ENCODE measurements at places on chromosomes 11 and 22.

DNA sequence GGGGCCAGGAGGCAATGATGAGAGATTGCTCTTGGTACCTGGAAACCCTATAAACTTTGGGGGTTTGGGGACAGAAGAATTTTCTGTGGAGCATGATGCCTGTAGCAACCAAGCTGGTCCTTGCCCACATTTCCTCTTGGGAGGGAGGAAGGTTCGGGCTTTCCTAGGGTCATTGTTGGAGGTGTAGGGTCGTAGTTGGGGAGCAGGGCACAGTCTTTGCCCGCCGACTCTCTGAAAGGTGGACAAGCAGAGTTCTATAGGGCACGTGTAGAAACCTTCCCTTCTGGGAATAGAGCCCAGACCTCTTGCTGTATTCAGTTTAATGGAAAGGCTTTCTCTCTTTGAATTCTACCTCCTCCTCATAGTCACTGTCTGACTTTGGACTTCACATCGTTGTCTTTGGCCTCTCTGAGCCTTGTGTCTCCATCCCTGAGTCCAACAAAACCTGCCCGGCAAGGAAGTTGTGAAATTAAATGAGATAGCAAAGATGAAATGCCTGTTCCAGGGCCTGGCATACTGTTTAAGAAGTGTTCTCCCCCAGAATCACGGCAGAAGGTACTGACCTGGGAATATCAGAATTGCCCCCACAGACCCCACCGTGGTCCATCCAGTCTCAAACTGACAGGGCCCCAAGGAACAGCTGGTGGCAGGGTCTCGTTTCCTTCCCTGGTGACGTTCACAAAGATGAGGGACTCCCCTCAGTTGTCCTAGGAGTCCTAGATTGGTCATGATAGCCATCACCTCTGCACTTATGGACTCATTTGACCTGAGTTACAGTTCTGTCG, 1.6 kb downstream of the PRDM11 start:
- DNase-seq: no peak

- DNase-seq: no peak
Measured at GRCh38 chr22:49080631-49081030, 747.0 kb downstream of the BRD1 start.

- DNase-seq: no peak
Measured at GRCh38 chr11:59818572-59818971, 8.0 kb upstream of the MRPL16 start.

GRCh38 chr11:64185693-64186491, at the start of gene STIP1:
Gene STIP1, plus strand, starts transcription at chr11:64186171. Its CDS starts 91 bp downstream, at chr11:64186262.
- peak; percentile 100 for DNase-seq

GRCh38 chr22:21731503-21731902, 4.1 kb downstream of the YPEL1 start:
- DNase-seq: no peak

DNA sequence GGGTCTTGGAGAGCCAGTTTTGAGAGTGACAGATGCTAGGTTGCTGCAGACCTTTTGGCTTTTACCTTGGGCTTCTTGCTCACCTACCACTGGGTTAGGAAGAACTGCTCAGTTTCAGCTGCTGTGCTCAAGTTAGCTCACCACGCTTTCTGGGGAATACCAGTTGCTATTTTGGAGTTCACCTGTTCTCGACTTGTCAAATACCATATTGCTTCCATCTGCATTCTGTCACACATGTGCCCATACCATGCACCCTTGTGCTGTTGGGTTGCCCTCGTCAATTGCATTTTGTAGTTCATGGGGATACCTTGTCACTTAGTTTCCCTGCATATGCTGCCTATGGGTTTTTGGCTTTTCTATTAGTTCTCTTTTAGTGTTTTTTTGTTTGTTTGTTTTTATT, 23.0 kb upstream of the BARX2 start:
- DNase-seq: no peak

GRCh38 chr11:3155216-3155615, 9.9 kb downstream of the OSBPL5 start:
- DNase-seq: no peak

DNA sequence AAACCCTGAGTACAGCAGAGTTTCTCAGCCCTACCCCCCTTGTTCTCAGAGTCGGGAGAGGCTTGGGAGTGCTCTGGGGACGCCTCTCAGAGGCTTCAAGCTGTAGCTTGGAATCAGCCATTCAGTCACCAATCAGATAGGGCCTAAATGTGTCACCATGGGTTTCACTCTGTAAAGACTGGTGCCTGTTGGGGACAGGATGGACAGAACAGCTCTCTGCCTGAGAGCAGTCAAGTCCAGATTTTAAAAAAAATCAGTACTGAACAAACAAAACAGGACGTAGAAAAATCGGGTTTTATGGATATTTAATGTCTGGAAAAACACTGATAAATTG, 1.3 kb downstream of the FADD start:
- no peak for DNase-seq

- no peak for DNase-seq
Measured at GRCh38 chr22:26658671-26659478, 1.5 kb downstream of the MIAT start.

DNA sequence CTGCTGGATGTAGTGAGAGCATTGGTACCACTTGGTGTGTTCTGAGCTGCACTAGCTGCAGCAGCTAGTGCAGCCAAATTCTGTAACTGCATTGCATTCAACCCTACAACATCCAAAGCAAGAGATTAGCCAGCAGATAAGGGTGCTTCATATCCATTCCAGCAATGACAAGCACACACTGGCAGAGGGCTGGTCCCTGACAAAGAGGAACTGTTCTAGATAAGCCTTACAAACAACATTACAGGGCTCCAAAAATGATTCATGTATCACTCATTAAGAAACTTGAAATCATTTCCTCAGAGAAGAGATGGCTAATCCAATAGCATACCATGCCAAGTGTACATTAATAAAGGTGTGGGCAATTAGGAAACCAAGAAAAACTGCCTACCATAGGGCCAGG, 28.4 kb upstream of the RAPSN start:
- no peak for DNase-seq

DNA sequence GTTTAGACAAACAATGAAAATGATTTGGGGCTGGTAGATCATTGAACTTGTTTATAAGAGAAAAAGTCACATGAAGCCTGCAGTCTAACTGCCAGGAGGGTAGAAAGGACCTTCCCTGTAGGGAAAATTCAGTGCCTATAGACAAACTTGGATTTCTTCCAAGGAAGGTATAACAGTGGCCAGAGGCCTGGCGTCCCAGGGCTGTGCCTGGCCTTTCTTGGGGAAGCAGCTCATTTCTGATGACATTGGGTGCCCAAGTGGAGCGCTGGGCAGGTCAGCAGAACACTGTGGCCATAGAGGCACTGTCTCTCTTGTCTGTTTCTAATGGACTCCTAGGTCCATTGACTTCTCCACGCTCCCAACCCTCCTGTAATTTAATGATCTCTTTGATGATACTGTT, 6.6 kb upstream of the FXYD6 start:
- DNase-seq: no peak

GRCh38 chr11:122367809-122368231, 251.8 kb upstream of the BLID start:
- DNase-seq: no peak

DNA sequence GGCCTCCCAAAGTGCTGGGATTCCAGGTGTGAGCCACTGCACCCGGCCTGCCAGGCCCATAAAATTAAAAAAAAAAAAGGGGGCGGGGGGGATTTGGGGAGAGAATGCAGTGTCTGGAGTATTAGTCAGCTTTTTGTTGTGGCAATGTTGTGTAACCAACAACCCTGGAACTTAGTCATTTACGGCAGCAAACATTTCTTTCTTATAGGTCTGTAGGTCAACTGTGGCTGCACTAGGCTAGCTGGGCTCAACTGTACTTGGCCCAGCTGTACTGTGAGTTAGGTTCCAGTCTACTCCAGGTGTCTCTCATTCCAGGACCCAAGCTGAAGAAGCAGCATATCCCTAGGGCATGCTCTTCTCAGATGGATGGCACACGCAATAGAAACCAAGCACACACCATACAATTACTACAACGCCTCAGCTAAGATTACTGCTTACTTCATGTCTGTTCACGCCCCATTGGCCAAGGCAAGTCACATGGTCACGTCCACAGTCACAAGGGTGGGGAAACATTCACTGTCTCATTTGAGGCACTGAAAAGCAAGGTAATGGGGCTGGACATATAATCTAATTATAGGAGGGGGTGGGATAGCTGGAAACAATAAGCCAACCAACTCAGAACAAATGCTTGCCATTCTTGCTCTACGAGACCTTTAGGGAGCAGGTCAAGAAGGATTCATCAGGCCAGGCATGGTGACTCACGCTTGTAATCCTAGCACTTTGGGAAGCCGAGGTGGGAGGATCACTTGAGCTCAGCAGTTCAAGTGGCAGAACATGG, 10.4 kb upstream of the SPINDOC start:
- DNase-seq: no peak

GRCh38 chr11:80144897-80145594, 704.2 kb upstream of the TENM4 start:
- DNase-seq: no peak

- no peak for DNase-seq
Measured at GRCh38 chr22:50732681-50733080, 5.3 kb upstream of the ACR start.

DNA sequence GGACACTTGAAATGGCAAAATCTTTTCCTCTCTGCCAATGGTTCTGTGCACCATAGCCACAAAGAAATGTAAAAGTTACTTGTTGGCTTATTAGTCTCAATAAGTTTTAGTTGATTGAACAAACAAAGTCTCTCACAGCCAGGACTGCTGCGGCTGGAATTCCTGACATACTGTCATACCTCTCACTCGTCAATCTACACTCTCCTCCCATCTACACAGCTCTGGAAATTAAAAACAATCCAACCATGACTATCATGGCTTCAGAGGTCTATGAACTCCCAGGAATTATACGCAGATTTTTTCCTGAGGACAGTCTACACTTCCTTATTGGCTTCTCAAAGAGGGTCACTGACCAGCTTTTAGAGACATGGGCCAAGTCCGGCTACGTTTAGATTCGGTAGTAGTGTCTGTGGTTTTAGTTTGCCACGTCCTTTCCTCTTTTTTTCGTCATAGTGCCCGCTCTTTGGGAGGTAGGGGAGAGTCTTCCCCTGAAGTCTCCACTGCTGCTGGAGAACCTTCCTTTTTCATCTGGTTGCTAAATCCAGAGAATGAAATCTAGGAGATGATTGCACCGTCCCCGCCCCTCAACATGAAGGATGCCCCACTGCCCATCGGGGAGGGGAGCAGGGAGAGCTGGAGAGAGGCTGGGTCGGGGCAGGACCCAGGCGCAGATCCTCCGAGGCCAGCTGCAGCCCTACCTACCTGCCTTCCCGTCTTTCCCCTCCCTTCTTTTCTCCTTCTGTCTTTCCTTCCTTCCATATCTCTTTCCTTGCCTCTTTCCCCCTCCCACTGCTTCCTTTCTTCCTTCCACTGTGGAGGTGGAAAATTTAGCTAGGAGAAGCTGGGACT, 1.0 kb upstream of the PLEKHB1 start:
- no peak for DNase-seq

GRCh38 chr11:75135651-75136050, 15.3 kb upstream of the SLCO2B1 start:
- no peak for DNase-seq

DNA sequence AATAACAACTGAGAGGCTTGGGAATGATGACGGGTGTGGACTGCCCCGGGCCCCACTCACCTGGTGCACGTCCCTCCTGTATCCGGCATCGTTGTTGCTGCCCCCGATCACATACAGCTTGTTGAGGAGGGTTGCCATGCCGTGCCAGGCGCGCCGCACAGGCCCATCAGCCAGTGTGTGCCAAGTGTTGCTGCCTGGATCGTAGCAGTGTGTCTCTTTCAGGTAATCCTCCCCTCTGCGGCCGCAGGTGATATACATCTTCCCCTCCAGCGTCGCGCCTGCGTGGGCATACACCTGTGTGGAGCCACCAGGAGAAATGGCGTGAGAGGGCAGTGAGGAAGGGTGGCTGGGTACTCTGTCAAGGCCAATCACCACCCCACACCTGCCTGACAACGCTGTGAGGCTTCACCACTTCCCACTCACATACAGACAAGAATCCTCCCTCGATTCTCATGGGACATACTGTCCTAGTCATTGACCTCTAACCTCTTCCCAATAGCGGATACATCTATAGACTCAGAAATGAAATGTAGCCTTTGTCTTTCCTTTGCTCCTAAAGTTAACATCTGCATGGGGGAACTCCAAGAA, 8.9 kb upstream of the SCARF2 start:
- no peak for DNase-seq

- DNase-seq: no peak
Measured at GRCh38 chr11:43947003-43947500, 4.6 kb downstream of the C11orf96 start.

- DNase-seq: no peak
Measured at GRCh38 chr11:76736773-76737495, 46.2 kb upstream of the TSKU start.

- DNase-seq: no peak
Measured at GRCh38 chr11:72451831-72452376, 17.6 kb upstream of the CLPB start.

DNA sequence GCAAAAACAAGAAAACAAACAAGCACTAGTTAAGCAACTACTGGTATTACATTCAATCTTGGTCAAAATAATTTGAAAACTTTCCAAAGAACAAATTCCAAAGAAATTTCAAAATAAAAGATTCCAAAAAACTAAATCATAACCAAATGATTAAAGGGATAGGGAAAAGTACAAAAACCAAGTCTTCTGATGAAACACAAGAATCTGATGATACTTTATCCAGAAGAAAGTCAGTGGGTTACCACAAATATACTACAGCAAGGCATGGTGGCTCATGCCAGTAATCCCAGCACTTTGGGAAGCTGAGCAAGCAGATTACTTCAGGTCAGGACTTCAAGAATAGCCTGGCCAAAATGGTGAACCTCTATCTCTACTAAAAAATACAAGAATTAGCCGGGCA, 59.1 kb downstream of the NUP98 start:
- no peak for DNase-seq

DNA sequence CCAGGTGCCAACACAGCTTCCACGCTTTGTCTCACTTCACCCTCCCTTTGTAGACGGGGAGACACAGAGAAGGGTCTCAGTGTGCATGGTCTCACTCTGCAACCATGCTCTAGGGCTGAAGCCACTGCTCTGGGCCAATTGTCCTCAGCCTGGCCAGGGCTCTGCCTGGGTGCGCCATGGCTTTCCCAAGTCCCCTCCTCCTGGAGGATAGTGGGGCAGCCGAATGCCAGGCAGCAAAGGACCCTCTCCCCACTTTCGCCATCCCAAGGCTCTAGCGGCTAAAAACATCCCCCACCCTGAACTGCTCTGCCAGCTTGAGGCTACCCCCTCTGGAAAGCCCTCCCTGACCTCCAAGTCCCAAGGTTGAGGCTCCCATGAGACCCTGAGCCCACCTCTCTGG, 20.4 kb upstream of the MYEOV start:
- DNase-seq: no peak
